ENCODE measurements at places on chromosomes 1 and 21.

GRCh38 chr1:27760426-27760825 lies 12.6 kb upstream of the STX12 start:
- DNase-seq, result no peak

DNA sequence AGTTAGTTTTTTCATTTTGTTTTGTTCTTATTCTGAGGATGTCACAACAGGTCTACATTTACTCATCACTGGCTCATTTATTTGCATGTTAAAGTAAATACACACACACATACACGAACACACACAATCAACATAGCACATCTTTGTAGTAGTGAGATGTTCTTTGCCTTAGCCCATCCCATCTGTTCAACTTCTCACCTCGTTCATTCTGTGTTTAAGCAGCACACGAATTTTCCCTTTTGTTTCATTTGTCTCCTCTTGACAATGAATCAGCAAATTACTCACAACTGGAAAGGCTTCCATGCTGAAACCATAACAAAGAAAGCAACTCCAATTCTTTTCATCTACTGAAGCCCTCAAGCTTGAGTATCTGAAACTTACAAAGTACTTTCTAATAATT lies 133.3 kb upstream of the CHRM3 start:
- peak; percentile 45 for DNase-seq

GRCh38 chr1:9024837-9025236 lies 1.4 kb downstream of the SLC2A7 start:
- DNase-seq, result no peak

DNA sequence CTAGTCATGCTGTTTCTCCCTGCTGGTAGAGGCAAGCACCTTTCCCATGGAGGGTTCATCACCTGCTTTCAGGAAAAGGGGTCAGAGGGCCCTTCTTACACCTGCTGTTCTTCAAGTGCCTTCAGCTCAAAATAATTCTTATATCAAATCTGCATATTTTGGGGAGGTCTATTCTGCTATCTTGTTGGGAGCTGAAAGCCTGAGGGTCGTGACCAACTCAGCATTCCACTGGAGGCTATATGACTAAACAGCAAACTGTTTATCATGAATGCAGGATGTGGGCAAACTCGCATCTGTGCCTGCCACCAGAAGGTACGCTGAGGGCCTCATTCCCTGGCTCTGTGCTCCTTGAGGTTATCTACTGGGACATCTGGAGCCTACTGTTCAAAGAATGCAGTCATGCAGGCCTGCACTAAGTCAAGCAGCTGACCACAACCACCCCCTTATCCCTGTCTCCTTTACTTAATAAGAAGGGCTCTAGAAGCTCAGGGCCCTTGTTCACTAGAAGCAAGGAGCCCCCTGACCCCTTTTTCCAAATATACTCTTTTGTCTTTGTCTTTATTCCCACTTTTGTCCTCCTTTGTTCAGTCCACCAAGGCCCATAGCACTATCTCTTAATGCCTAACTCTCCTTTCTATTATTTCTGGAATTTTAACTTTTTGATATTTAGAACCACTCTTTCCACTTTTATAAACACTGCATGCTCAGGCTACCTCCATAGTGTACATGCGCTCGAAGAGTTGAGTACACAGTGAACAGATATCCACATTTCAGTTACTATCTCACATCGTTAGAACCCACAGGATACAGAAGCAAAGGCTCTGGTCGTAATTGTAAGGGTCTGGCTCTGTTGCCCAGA lies 4.5 kb upstream of the TRIM17 start:
- peak; percentile 27 for DNase-seq

DNA sequence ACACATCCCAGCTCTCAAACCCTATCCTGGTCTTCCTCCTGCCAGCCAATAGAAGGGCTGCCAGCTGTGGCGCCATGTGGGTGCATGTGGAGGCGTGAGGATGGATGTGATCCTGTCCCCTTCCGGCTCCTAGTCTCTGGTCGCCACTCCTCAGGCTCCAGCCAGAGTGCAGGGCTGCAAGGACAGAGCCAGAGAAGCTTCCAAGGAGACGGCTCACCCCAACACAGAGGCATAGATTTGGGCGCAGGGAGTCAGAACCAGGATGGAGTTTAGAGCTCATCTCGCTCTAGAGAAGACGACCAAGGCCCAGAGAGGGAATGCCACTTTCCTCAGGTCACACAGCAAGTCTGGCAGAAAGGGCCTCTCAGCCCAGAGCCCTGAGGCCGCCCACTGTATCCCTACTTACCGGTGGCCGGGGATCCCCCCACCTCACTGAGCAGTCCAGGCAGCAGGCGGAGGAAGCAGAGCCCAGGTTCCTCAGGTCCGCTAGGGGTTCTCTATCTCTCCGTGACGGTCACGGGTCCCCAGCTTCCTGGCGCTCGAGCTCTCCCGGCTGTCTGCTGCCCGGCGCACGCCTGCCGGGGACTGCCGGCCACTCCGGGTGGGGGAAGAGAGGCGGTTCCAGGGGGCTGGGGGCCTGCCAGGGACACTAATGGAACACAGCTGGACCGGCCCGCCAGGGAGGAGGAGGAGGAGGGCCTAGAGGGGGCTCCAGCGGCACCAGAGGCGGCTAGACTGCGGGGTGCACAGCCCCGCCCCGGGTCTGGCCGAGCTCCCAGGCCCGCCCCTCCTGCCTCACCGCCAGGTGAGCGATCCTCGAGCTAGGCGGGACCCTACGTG lies at the start of gene COL16A1:
Gene COL16A1, minus strand, starts transcription at position 587 of the 840 bp plus-strand sequence. CDS start 1,824 bp downstream, outside the sequence.
- DNase-seq, result no peak

DNA sequence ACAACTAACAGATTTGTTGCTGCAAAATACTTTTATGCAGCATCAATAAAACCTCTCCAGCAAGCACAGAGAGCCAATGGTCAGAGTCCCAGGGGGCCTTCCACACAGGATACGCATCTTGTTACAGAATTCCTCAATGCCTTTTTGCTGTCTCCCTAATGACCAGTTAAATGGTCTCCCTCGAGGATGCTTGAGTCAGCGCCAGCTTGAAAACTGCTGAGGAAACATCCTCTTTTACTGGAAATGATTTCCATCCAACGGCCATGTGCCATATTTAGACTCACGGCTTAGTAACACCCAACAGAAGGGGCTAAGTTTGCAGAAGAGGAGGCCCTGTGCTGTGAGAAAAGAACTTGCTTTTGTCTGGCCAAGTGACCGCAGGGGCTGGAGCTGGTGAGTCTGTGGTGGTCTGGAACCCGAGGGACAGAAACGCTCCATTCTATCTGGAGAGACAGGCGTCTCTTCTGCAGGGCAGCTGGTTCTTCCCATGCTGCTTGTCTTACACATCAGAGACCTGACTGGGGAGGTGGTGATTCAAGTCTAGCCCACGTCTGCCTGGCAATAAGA lies 496.4 kb downstream of the SETD4 start:
- no peak for DNase-seq

DNA sequence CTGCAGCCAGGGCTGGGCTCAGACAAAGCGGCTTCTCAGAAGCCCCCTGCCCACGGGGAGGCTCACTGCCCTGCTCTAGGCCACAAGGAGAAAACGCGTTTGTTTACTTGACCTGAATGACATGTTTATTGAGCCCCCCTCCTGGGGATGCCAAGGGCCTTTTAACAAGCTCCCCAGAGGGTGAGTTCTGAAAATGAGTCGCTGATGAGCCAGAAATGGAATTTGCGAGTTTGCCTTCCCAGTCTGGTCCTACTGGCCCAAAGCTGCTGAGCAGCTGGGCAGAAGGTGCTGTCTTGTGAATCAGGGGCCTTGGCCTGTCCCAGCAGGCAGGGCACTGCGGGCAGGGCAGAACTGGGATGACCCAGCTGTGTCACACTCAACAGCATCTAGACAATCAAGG lies 120.6 kb downstream of the SYF2 start:
- no peak for DNase-seq

DNA sequence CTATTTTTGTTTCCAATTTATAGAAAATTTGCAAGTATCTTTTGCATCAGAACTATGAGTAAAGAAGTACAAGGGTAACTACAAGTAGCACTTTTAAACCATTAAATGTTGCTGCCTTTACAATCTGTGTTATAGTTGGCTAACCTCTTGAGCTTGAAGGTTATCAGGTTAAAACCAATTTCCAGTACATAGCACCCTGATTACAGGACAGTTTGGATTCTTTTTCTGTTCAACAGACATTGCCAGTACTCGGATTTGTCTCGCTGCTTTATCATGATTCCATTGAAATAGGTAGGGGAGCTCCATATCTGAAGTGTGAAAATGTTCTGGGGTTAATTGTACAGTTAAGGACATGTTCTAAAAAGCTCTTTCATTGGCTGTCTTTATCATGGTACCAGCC lies 40.0 kb downstream of the MIA3 start:
- no peak for DNase-seq

DNA sequence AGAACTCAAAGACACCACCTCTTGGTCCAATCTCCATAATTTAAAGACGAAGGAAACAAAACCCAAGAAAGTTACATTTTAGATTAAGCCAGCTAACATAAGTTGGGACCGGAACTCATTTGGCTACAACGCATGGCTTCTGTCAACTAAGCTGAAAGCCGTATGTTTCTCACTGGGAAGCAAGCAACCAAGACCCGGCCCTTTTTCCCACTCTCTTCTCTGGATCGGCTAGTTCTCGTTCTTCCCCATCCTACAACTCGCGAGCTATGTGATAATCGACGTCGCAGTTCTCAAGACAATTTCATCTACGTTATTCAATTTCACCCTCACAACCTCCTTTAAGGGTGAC lies 601 bp downstream of the CCT8 start:
- peak; percentile 8 for DNase-seq

DNA sequence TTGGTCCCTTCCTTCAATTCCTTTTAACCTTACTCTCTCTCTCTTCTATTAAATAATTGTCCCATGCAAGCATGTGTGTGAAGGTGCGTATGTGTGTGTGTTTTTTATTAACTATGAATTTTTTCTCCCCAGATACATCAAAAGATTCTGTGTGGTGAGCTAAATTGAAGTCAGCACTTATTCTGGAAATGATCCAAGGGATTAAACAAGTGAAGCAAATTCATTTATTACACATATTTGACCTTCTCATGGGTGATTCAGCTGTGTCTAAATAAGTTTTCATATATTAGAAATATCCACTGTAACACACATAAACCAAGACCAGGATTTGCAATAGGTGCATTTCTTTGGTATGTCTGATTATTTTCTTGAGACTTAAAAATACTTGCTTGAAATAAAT lies 24.3 kb downstream of the CHODL start:
- DNase-seq, result no peak
